Foreskin keratinocyte (primary cell): ENCODE measurements at places on chromosomes 16 and 17.
A peak's percentile ranks its signal among the peaks of the same experiment; 100 is the strongest.

DNA sequence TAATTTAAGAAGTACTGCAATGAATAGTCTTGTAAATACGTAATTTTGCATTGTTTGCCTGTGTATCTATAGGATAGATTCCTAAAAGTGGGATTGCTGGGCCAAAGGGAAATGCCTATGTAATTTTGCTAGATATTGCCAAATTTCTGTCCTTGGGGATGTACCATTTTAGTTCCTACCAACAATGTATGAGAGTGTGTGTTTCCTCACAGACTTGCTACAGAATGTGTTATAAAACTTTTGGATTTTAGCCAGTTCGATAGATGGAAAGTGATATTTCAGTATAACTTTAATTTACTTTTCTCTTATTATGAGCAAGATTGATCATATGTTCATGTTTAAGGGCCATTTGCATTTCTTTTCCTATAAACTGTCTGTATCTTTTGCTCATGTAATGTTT lies 8.3 kb downstream of the TANGO6 start:
- DNase-seq, result no peak

- DNase-seq, result no peak
Observed at GRCh38 chr17:13256545-13256944, 238.7 kb upstream of the ELAC2 start.

DNA sequence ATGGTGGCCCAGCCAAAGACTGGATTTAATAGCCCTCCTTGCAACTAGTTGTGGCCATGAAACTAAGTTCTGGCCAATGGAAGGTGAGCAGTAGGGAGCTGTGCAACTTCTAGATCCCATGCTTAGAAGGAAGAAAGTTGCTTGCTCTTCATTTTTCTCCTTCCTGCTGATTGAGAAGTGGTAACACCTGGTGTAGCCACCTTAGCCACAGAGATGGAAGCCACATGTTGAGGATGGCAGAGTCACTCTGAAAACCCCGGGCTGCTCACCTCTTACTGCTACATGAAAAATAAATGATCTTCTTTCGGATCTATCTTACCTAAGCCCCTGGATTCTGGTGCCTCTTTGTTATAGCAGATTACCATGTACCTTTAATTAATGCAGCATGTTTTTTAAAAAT lies 10.3 kb upstream of the ATP5MC1 start:
- DNase-seq, result no peak

- DNase-seq, result no peak
Observed at GRCh38 chr17:51720439-51720838, 438.1 kb downstream of the CA10 start.

- DNase-seq, result no peak
Observed at GRCh38 chr17:73841431-73842060, 197.3 kb upstream of the SDK2 start.

DNA sequence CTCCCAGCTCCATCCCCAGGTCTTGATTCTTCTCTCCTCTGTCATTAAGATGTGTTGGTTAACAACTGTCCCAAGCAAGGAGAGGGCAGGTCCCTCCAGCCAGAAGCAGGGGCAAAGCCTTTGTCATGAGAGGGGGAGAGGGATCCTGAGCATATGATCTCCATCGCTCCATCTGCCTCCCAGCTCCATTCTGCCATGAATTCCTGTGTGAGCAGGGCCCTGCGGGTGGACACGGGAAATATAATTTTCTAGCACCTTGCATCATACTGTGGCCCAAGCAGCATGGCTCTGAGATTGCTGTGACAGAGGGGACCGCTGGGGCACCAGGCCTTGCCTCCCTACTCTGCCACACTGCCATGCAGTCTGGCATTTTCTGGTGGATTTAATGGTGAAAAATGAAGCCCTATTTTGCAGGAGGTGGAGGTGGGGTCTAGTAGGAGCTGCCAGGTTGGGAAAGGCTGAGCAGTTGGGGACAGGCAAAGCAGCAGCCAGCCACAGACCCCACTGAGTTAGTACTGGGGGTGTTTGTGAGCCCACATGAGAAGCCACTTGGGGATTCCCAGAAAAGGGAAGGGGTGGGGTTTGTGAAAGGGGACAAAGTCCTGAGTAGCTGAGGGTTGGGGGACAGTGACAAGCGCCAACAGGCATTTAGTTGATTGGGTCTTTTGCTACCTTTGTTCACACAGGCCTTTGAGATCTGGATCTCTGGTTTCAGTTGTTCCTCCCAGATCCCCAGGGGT lies 16.4 kb downstream of the TMEM238L start:
- DNase-seq, result no peak

DNA sequence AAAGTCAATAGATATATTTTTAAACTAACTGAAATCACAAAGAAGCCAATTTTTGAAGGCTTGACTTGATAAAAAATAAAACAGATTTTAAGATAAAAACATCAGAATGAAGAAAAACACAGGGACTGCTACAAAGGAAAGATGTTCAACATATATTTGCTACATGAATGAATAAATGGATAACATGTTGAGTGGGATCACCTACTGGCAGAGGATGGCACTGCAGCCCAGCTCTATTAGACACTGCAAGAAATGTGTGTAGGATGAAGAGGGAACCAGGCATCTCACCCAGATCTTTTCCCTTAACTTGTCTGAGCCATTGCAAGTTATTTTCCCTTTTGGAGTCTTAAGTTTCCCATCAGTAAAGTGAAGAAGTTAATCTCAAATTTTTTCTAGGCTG lies 4.2 kb downstream of the AIPL1 start:
- no peak for DNase-seq

GRCh38 chr16:85172455-85173145 lies 60.3 kb upstream of the CIBAR2 start:
- no peak for DNase-seq

GRCh38 chr16:57700781-57701551 lies 6.4 kb downstream of the DRC7 start:
- no peak for DNase-seq

DNA sequence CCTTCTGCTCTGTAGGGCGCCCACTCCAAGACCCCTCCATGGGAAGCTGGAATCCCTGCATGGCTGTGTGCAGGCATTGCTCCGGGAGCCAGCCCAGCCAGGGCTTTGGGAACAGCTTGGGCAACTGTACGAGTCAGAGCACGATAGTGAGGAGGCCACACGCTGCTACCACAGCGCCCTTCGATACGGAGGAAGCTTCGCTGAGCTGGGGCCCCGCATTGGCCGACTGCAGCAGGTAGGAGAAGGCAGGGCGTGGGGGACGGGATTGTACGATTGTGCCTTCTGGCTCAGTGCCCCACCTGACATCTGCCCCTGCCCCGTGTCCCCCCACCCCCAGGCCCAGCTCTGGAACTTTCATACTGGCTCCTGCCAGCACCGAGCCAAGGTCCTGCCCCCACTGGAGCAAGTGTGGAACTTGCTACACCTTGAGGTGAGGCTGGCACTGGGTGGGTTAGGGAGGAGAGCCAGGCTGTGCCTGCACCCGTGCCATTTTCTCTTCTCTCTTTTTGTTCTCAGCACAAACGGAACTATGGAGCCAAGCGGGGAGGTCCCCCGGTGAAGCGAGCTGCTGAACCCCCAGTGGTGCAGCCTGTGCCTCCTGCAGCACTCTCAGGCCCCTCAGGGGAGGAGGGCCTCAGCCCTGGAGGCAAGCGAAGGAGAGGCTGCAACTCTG lies 8.7 kb upstream of the TMEM88 start:
- no peak for DNase-seq

DNA sequence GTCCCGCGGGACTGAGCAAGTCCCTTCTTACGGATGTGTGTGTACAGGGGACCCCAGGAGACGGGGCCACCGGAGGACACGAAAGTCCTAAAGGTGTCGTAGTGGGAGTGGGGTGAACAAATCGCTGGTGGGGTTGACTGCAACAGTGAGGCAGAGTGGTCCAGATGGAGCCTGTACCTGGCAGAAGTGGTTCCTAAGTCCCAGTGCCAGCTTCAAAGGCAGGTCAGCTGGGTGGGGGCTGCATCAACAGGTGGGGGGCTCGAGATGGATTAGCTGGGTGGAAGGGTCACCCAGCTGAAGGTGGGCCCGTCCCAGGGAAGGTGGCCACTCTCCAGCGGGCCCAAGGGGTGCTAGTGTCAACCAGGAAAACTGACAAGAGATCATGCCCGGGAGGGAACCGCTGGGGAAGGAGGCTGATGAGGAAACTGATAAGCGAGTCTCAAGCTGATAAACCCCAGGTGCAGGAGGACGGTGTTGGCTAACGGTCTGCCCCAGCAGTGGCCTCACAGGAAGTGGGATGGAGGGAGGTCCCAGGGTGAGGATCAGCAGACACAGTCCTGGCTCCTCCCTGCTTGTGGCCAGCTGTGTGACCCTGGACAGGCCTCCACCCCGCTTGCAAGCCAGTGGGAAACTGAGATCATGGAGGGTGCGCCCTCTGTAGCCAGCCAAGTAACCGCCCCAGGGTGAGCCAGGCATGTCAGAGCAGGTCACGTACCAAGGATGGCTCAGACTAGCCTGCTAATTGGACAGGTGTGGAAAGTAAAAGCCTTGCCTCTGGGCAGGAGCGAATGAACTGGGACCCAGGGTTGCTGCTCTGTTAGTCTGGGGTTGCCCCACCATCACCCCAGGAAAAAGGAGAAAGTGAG lies 1.0 kb downstream of the ORAI3 start:
- peak; percentile 96 for DNase-seq

DNA sequence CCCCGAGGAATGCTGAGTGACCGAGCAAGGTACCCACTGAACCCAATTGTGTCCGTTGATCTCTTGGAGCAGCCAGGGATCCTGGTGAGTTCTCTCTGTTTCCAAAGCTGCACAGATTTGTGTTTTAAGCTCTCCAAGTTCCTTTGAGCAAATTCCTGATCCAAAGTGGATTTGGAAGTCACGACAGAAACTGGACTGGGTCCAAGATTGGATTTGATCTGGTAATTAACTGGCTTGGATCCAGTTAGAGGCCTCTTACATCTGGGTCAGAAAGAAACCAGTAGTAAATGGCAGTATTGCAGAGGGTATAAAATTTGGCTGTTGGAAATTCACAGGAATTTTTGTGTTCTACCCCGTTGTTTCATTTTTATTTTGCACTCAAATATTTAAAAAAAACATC lies 119.5 kb downstream of the PMP22 start:
- DNase-seq, result no peak

GRCh38 chr16:50925758-50926357 lies 184.0 kb downstream of the CYLD start:
- DNase-seq, result peak; percentile 85

GRCh38 chr17:78933025-78933958 lies 8.1 kb upstream of the TIMP2 start:
- DNase-seq, result peak; percentile 83

- no peak for DNase-seq
Observed at GRCh38 chr17:67137860-67138259, 93.5 kb downstream of the CACNG1 start.

DNA sequence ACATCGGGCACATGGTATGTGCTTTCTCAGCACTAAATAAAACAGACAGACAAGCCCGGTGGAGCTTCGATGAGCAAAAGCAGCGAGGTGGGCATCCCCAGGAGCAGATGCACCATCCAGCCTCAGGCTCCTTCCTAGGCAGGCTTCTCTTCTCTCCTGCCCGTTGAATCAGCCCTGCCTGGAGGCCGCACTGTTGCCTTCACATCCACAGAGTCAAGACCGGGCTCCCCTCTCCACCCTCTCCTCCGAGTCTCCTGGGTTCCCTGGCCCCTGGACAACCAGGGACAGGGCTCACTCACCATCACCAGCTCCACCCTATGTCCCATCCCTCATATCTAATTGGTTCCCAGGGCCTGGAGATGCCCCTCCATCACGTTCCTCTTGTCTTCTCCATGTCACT lies 79.7 kb upstream of the RCVRN start:
- DNase-seq, result no peak

DNA sequence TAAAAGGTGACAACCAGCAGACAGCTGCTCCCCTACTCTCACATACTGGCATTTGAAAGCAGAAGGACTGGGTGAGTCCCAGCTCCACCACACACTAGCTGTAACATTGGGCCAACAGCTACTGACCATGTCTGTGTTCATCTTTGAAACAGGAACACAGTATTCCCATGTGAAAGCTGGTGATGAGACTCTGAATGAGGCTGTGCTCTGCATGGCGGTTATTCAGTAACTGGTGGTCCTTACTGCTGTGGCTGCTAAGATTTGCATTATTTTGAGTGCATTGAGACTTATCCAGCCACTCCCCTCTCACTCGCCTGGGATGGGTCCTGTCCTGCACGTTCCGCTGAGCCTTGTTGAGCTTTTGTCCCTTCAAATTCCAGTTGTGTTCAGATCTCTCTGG lies 342.9 kb downstream of the FOXL1 start:
- no peak for DNase-seq

DNA sequence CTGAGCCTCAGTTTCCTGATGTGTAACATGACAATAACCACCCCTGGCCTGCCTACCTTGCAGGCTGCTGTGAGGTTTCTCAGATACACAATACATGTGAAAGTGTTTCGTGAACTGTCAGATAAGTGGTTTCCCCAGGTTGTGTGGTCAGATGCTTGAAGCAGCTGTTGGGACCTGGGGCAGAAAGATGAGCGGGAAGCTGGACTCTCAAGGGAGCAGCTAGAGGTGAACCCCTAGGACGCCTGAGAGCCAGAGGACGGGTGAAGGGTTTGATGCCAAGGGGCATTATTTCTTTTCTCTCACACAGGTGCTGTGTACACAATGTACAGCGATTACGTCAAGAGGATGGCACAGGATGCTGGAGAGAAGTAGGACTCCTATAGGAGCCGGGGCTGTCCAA lies 2.3 kb downstream of the HIGD1B start:
- DNase-seq, result no peak

- no peak for DNase-seq
Observed at GRCh38 chr16:89723279-89724250, 2.2 kb downstream of the ZNF276 start.

DNA sequence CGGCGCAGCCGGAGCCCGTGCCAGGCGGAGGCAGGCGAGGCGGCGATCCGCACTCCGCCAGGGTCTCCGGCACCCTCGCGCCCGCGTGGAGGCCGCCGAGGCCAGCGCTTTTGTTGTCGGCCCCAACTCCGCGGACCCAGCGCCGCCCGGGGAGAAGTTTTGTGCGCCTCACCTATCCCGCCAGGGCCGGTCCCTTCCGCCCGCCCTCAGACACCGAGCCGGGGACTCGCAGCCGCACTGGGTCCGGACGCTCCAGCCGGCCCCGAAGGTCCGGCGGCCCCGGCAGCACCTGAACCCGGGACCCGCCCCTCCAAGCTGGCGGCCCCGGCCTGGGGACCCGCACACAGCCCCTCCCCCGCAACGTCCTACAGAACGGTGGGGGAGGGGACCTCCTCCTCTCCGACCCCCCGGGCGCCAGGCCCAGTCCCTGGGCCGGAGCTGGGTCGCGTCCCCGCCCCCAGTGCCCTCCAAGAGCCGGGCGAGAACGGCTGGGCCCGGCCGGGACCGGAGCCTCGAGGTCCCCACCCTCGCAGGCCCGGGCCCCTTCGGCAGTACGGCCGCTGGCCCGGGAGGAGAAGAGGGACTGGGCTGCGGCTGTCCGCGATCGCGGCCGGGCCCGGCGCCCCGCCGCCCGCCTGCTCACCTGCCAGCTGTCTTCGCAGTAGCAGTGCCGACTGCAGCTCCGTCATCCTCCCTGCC lies 698 bp downstream of the UBE2G1 start:
- DNase-seq, result no peak

- DNase-seq, result no peak
Observed at GRCh38 chr17:41657936-41658335, 30.7 kb upstream of the EIF1 start.

- peak; percentile 40 for DNase-seq
Observed at GRCh38 chr16:86888231-86889053, 310.1 kb downstream of the FOXL1 start.

GRCh38 chr17:29582254-29582765 lies 7.1 kb downstream of the GIT1 start:
- no peak for DNase-seq

GRCh38 chr17:52297230-52298010 lies 138.9 kb upstream of the CA10 start:
- peak; percentile 25 for DNase-seq
